Putamen (tissue), 1 donor: ENCODE measurements at places on chromosomes 7 and 10.

DNA sequence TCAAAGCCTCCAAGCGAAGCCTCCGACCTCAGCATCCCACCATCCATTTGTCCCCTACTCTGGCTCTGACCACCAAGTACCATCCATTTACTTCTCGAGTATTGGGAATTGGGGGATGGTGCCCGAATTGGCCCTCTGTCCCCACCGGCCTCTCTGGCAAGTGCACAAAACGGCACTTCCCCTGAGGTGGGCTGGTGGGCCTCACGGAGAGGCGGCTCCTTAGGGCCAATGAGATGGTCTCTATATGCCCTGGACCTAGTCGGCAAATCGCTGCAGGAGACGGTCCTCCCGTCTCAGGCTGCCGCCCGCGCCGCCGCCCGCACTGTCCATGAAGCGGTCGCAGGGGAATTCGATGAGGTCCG is 2.8 kb downstream of the TRIL start:
- DNase-seq, result no peak

GRCh38 chr10:8874972-8875371 is 820.5 kb downstream of the GATA3 start:
- no peak for DNase-seq

DNA sequence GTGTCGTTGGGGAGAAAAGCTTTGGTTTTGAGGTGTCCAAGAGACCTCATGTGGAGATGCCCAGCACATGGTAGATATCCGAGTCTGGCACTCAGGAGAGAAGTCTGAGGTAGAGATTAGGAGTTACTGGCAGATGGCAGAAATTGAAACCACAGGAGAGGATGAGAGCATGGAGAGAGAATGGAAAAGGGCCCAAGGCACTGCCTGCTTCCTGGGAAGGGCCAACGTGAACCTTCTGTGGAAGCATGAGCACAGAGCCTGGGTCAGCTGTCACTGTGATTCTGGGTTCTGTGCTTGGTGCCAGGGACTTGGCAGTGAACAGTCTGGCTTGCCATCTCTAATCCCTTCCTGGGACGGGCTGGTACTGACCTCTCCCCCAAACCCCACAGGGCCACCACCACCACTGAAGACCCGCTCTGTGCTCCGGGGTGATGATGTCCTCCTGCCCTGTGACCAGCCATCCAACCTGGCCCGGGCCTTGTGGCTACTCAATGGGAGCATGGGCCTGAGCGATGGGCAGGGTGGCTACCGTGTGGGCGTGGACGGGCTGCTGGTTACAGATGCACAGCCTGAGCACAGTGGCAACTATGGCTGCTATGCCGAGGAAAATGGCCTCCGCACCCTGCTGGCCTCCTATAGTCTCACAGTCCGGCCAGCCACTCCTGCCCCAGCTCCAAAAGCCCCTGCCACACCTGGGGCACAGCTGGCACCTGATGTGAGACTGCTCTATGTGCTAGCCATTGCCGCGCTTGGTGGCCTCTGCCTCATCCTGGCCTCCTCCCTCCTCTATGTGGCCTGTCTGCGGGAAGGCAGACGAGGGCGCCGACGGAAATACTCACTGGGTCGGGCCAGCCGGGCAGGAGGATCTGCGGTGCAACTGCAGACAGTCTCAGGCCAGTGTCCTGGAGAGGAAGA is 4.1 kb downstream of the MRPL43 start:
- DNase-seq, result no peak

DNA sequence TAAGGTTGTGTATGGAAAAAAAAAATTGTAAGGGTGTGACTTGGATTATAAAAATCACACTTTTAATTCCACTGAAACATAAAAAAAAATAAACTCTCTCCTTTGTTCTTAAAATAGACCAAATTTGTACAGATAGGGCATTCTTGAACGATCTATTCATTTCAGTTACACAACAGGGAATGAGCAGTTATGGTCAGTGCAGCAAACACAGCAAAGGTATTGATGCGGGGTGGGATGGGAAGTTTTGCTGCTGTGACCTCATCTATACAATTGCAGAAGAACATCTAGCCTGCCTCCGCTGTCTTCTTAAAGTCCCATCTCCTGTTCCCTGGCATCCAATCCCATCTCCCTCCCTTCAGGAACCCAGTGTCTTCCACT is 580.2 kb downstream of the SUGCT start:
- DNase-seq, result no peak

- no peak for DNase-seq
Observed at GRCh38 chr10:11700539-11700938, 41.6 kb upstream of the ECHDC3 start.
